Activated CD4-positive, alpha-beta T cell treated with anti-CD3 and anti-CD28 coated beads, Interleukin-2, amount 10 ng/mL, durations not matched to agents 7 days and 5 days (primary cell): ENCODE measurements at places on chromosomes 2 and 18.

- DNase-seq = no peak
Measured at GRCh38 chr2:181463588-181463987, 6.4 kb downstream of the ITGA4 start.

DNA sequence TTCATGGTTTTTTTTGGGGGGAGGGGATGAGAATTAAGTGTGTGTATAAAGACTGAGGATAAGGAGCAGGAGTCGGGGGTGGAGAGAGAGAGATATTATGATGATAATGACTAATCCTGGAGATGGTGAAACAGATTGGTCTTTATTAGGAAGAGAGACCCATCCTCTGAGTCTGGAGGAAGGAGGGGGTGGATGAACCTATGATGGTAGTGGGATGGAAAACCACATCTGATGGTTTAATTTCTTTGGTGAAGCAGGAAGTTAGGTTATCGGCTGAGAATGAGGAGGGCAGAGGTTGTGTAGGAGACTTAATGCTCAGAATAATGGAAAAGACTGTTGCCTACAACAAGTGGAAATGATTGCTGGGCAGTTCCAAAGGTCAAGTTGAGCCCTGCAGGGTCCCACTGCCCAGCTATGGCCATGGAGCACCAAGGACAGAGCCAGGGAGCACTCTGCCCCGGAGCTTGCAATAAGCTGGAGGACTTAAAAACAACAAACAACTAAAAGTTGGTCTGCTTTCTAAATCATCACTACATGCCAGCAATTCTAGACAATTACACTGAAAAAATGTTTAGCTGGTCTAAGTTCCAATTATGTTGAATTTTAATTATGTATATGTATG lies 7.9 kb downstream of the SLC16A14 start:
- no peak for DNase-seq

- no peak for DNase-seq
Measured at GRCh38 chr18:24725644-24726415, 265.4 kb downstream of the HRH4 start.

DNA sequence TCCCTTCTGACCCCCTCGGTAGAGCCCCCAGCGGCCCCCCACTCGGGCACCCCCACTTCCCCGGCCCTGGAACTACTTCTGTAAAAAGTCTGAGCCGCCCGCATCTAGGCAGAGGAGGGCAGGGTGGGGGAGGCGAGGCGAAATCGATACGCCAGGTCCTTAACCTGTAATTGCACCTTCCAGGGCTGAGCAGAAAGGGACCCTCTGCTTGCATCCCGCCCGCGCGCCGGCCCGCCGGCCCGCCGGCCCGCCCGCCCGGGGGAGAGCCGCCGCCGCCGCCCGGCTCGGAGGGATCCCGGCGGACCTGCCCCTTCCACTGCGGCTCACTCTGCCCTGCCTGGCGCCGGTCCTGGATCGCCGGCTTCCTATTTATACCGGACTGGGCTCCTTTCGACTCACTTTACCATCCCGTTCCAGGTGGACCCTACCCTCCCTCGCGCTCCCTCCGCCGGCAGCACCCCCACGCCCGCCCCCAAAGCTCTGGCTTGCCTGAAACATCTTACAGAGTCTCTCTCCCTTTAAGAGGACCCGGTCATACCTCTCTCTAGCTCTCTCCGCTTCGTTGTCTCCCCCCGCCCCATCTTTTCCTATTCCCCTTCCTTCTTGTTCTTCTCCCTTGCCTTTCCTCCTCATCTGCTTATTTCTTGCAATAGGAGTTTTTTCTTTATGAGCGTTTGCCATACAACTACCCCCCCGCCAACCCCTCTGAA lies 797 bp downstream of the KLHL14 start:
- no peak for DNase-seq

DNA sequence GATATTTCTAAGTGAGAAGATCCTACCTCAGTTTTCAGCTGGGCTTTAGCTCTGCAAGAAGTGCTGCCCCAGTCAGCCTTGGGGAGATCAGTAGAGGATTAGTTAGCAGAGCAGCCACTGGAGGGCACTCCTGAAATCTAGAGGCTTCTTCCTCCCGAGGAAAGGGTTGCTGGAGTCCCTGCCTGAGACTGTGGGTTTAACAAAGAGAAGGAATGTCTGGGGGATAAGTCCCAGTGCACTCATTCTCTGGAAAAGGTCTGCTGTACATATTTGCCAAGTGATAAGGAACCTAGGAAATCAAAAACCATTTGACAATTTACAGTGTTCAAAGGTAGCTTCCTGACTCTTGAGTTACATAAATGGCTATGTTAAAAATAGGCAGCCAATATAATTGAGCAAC lies 207.2 kb downstream of the SLC8A1 start:
- peak; percentile 22 for DNase-seq

GRCh38 chr2:239194731-239195317 lies 206.0 kb downstream of the HDAC4 start:
- DNase-seq = no peak

GRCh38 chr2:3244486-3244885 lies 133.1 kb downstream of the EIPR1 start:
- DNase-seq = no peak

- DNase-seq = no peak
Measured at GRCh38 chr18:25100418-25100817, 251.5 kb downstream of the ZNF521 start.

DNA sequence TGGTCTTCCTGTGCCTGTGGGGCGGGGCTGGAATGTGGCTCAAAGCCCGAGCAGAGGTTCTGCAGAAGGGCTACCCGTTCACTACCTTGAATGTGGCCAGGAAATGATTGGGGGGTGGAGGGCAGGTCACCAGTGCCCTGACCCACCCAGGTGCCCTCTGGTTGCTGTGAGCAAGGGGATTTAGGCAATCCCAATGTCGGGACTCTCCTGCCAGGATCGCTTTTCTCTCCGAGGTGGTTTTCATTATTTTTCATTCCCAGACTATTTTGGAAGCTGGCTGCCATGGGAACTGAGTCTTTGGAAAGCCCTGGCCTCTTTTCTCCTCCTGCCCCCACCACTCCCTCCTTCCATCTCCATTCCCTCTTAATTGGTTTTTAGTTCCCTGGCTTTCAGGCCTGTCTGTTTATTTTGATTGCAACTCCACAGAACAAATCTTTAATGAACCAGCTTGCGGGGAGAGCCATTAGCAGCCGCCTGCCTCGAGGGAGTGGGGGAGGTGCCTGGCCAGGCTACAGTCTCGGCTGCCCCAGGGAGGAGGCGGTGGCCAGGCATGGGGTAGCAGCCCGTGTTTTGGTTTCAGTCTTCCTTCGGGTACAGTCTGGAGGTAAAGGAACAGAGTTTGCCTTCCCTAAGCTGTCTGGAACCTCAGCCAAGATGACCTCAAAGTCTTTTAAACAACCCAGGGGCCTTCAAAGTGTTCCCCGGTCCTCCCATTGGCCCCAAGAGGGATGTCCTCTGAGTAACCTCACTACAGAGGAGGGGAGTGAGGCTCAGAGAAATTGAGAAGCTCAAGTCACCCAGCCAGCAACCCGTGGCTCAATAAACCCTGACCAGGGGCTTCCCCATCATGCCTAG lies 114.4 kb upstream of the HAAO start:
- no peak for DNase-seq

DNA sequence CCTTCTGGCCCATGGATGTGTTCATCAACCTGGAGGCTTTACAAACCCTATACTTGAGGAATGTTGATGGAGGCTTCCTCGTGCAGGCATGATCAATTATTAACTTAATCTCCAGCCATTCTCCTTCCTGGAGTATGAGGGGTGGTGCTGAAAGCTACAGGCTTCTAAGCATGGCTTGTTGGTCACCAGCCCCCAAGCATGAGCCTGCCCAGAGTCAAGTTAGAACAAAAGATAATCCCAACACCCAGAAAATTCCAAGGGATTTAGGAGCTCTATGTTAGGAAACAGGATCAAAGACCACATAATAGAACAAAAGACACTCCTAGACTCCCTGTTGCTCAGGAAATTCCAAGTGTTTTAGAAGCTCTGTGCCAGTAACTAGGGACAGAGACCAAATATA lies 63.1 kb downstream of the FAM171B start:
- no peak for DNase-seq

DNA sequence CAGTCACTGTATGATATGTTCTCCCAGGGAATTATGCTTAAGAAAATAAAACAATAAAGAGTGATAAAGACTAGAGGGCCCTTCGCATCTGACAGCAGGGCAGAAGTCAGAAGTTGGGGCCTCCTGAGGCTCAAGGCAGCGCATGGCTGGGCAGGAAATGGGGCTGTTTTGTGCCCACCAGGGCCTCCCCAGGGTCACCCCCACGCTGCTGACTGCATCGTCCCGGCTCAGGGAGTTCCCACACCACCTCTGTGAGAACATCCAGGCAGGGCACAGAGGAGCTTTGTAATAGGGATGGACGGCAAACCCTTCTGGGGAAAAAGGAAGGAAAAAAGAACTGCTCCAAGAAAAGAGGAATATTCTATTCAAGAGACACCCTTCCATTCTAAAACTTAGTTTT lies 41.2 kb downstream of the PAX3 start:
- no peak for DNase-seq

GRCh38 chr2:66405473-66405872 lies 29.5 kb upstream of the MEIS1 start:
- no peak for DNase-seq

DNA sequence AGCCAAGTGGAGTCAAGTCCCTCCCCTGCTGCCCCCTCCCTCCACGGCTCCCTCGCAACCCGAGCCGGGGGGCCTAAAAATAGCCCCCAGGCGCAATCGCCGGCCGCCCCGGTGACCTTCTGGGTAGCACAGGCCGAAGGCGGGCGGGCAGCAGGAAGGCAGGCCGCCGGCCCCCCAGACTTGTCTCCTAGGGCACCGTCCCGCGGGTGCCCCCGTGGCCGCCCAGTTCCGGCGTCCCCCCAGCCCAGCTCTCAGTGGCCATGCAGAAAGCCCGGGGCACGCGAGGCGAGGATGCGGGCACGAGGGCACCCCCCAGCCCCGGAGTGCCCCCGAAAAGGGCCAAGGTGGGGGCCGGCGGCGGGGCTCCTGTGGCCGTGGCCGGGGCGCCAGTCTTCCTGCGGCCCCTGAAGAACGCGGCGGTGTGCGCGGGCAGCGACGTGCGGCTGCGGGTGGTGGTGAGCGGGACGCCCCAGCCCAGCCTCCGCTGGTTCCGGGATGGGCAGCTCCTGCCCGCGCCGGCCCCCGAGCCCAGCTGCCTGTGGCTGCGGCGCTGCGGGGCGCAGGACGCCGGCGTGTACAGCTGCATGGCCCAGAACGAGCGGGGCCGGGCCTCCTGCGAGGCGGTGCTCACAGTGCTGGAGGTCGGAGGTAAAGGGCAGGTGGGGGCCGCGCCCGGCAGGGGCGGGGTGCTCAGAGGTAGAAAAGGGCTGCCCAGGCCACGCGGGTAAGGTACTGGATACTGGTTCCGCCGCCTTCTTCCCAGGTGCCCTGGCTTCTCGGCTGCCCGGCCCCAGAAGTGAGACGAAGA lies at the start of gene SPEG:
Gene SPEG, plus strand, starts transcription at position 126 of the 808 bp plus-strand sequence. Its CDS starts 135 bp downstream, at position 261.
- no peak for DNase-seq

DNA sequence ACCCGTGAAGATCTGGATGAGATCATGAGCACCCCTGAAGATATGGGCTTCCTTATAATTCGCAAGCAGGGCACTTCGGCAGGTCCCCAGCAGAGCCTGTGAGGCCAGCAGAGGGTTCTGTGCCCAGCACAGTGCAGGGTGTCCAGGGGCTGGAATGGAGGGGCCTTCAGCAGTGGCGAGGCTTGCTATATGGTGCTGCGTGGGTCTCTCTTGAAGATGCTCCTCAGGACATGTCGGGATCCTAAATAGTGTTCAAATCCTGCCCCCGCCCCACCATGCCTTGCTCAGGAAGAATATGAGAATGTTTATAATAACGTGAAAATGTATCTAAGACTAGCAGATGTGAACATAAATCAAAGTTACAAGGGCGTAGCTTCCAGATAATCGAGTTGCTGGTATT lies 60.3 kb upstream of the RBM44 start:
- DNase-seq = no peak
